Kasumi-1 (cell line): ENCODE measurements at places on chromosomes 11 and 22.
A peak's percentile ranks its signal among the peaks of the same experiment; 100 is the strongest.

- no peak for DNase-seq
These were observed 11.5 kb upstream of the FTH1 start for GRCh38 chr11:61978703-61979661.

GRCh38 chr11:99019696-99020095 is 1.1 kb upstream of the CNTN5 start:
- no peak for DNase-seq

- DNase-seq: peak; percentile 24
These were observed 7.7 kb upstream of the UBASH3B start for GRCh38 chr11:122647736-122648275.

DNA sequence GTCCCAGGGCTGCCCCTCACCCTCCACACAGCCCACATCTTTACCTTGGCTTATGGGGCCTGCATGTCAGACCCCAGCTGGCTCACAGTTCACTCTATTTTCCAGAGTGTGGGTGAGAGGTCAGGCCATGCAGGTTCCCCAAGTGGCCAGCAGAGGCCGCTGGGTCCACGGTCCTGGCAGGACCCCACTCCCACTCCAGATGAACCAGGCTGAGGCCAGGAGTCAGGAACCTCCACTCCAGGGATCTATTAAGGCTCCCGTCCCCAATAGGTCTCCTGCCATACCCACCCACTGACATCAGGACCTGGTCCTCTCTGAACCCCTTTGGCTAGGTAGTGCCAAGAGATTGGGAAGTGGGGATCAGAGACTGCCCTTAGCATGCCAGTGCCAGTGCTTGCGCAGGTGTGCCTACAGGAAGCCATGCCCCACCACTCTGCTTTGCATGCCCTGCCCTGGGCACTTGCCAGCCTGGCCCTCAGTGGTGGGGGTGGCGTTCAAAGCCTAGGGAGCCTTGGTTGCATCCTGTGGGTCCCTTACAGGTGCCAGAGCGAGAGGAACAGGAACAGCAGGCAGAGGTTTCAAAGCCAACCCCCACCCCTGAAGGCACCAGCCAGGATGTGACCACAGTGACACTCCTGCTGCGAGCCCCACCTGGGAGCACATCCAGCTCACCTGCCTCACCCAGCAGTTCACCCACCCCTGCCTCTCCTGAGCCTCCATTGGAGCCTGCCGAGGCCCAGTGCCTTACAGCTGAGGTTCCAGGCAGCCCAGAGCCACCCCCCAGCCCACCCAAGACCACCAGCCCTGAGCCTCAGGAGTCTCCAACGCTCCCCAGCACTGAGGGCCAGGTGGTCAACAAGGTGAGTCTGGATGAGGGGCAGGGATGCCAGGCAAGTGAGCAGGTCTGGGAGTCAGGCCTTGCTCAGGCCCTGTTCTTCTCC is 8.3 kb downstream of the SMTN start:
- peak; percentile 39 for DNase-seq

GRCh38 chr11:93001806-93002205 is 32.4 kb downstream of the MTNR1B start:
- DNase-seq: no peak

DNA sequence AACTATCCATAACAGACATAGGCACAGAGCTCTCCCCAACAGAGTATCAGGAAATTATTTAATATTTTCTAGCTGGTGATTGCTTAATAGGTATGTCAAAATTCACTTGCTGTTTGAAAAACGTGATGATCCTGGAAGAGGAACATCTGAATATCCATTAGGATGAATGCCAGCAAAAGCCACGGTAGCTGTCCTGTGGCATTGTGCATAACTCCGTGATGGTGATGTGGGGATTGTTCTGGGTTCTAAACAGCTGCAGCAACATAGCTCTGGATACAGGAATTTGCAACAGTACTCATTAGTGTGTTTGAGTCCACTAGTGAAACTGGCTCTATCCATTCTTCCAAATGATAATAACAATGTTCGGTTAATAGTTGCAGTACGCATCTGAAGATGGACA is 78.8 kb downstream of the C11orf65 start:
- no peak for DNase-seq

GRCh38 chr11:131511794-131512193 is 141.4 kb downstream of the NTM start:
- no peak for DNase-seq

GRCh38 chr22:37312549-37313183 is 30.4 kb downstream of the CYTH4 start:
- no peak for DNase-seq

DNA sequence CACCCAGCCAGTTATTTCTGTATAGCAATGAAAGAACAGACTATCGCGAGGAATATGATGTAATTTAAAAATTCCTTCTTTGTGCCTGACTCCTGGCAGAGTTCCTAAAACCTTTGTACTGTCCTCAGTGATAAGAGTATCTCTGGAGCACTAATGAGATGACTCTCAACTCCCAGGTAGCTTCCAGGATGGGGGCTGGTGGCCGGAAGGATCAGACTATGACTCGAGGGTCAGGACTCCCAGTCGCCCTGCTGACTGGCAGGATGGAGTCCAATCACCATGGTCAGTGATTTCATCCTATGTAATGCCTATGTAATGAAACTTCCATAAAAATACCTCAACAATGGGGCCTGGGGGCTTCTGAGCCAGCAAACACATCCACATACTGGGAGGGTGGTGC is 135.1 kb downstream of the SHANK2 start:
- no peak for DNase-seq

DNA sequence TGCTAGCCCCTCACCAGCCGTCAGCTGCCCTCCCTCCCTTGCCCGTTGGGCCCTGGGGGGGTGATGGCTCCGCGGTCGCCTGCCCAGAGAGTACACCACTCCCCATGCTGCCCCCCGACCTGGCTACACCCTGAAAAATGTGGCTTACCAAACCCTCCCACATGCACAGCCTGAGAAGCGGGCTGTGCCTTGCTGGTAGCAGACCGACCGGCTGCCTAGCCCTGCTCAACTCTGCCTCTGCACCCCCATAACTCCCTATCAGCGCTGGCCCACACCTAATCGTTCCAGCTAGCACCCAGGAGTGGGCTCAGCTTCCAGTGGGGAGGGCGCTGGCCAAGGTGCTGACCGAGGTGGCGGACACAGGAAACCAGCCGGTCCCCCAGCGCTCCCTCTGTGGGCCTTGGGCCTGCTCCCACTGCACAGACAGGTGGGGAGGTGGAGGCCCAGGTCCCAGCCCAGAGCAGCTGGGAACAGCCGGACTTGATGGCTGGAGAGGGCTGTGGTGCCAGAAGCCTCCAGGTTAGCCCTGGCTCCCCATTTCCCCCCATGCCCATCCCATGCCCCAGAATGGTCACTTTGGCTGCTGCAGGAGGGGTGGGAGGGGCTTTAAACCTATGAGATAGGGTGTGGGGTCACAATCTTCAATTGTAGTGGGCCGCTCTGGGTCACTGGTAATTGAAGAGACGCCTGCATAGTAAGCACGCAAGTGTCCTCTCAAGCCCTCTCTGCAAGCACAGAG is 32.1 kb upstream of the PRODH start:
- no peak for DNase-seq

DNA sequence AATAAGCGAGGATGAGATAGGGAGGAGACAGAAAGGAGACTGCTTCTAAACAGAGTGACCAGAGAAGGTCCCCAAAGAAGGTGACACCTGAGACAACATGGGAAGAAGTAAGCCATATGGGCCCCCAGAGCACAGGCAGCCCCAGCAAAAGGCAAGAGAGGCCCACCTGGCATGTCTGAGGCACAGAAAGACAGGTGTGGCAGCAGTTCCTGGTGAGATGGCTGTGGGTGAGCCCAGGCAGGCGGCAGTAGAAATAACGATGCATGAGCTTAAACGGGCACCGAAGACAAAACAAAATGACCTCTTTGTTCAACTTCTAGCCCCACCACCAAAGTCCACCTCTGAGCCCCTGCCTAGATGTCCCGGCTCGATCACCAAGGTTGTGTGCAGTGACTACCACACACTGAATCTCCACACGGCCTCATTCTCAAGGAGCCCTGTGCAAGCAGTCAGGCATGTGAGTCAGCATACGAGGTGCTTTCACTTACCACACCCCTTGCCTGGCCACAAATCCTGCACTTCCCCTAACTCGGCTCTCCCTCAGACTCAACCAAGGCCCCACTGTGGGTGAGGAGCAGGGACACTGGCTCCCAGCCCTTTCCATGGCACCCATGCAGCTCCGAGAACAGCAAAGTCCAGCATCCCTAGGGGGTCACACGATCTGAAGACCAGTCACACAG is 77.6 kb downstream of the PACSIN2 start:
- DNase-seq: peak; percentile 81

DNA sequence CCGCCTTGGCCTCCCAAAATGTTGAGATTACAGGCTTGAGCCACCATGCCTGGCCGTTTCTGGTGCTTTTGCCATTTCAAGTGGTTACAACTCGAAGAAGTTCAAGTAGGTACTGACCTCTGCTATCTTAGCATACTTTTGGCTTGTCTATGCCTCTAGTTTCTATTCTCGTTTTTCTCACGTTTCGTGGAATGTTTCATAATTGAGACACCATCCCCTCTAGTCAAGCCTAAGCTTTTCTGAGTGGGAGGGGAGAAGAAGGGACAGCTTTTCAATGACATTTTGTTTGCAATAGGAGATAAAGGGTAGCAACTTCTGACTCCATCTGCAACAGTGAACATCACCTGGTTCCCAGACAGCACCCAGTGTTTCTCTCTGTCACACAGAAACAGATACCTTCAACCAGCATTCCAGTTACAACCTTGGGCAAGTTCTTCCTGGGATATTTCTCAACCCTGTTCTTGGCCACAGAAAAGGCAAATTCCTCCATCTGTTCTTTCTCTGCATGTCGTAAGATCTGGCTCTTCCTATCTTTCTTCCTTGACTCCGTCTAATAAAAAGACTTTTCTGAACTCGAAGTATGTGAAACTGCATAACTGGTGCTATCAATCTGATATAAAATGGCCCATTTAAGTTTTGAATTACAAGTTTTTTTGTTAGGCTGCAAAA is 25.5 kb downstream of the DDI1 start:
- no peak for DNase-seq

DNA sequence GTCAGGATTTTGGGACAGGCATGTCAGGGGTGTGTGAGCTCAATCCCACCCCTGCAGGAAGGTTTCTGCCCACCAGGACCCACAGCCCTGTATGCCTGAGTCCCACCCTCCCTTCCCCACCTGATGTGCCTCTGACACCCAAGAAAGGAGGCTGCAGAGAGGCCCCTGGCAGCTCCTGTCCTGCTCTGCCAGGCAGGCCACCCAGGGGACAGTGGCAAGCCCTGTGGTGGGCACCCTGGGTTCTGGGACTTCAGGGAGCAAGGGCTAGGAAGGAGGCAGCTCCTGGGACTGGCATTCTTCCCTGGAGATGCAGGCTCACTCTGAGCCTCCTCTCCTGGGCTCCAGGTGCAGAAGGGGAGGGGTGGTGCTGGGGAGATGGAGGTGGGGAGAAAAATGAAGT is 234.5 kb upstream of the B3GAT1 start:
- DNase-seq: no peak

GRCh38 chr11:95469258-95469657 is 238.3 kb upstream of the SESN3 start:
- DNase-seq: no peak

GRCh38 chr11:130070846-130071200 is 1.1 kb downstream of the APLP2 start:
- DNase-seq: peak; percentile 51

- DNase-seq: no peak
These were observed 40.5 kb upstream of the BIRC3 start for GRCh38 chr11:102276783-102277182.

DNA sequence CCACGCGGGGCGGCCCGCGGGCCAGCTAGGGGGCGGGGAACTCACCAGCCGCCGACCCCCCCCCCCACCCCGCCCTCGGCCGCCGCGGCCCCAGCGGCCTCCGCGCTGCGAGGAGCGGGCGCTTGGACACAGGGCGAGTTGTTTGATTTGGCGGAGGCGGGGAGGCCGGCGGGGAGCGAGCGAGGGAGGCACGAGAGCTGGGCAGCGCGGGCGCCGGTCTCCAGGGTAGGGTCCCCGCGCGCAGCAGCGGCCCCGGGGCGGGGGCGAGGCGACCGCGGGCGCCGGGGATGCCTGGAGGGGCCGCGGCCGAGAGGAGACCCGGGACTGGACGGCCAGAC is 64.4 kb downstream of the NAV2 start:
- no peak for DNase-seq

DNA sequence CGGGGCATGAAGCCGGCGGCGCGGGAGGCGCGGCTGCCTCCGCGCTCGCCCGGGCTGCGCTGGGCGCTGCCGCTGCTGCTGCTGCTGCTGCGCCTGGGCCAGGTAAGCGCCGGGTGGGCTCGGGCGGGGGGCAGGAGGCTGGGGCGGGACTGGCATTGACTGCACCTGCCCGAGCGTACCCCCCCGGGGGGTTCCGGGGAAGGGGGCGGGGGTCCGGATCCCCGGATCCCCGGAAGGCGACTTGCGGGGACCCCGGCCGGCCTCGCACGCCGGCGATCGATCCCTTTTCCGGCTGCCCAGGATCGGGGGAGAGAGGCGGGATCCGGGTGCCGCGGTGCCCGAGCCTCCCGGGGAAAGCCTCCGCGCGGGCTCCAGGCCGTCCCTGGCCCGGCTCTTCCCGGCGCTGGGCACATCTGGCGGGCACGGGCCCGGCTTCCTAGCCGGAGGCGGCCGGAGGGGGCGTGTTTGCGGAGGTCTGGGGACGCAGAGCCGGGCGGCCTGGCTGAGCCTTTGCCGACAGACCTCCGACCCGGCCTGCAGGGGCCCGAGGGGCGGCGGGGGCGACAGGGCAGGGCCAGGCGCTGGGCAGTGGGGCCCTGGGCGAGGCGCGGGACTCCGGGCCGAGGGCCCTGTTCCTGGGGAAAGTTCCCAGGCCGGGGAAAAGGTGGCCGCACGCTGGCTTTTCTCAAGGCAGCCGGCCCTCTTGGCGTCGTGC is 705 bp downstream of the PTPRJ start:
- no peak for DNase-seq

DNA sequence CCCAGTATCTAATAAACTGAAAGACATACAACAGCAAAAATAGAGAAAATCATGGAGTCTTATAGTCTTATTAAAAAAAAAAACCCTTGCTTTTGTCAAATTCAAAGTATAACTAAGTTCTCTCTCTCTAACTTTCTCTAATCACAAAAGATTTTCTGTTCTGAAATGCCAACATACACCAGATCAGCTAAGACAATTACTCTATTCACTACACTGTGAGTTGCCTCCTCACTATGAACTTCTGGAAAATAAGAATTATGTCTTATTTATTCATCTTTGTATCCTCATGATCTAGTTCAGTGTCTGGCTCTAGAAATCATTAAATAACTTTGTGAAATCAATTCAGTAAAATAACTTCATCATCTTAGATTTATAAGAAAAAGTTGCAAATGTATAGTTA is 12.7 kb downstream of the FAM76B start:
- no peak for DNase-seq

- peak; percentile 47 for DNase-seq
These were observed 15.6 kb upstream of the C11orf91 start for GRCh38 chr11:33716243-33716642.

DNA sequence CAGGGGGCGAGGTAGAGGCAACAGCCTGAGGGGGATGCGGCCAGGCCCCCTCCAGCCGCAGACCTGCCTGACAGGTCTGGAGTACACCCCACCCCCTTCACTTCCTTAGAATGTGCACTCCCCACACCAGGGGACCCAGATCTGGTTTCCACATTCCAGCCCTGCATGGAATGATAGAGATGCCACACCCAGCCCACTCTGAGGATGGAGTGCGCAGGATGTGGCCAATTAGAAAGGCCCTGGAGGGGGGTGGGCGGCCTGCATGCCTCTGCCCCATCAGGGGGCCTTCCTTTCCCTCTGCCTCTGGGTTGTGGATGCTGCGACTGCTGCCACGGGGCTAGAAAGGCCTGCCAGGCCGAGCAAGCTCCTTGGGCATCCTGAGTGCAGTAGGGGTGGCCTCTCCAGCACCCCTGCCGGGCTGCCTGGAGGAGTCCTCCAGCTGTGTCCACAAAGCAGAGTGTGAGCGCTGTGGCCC is 28.2 kb upstream of the MGAT3 start:
- no peak for DNase-seq

GRCh38 chr11:82012276-82012675 is 721.4 kb downstream of the FAM181B start:
- no peak for DNase-seq
